ENCODE measurements at places on chromosomes 16 and 17.

GRCh38 chr17:49247944-49248343 is 17.4 kb upstream of the PHOSPHO1 start:
- no peak for DNase-seq

- no peak for DNase-seq
These were observed 356 bp downstream of the TUBD1 start for GRCh38 chr17:59892251-59892923.

GRCh38 chr17:77006971-77007649 is 133.7 kb upstream of the SEC14L1 start:
- DNase-seq: no peak

DNA sequence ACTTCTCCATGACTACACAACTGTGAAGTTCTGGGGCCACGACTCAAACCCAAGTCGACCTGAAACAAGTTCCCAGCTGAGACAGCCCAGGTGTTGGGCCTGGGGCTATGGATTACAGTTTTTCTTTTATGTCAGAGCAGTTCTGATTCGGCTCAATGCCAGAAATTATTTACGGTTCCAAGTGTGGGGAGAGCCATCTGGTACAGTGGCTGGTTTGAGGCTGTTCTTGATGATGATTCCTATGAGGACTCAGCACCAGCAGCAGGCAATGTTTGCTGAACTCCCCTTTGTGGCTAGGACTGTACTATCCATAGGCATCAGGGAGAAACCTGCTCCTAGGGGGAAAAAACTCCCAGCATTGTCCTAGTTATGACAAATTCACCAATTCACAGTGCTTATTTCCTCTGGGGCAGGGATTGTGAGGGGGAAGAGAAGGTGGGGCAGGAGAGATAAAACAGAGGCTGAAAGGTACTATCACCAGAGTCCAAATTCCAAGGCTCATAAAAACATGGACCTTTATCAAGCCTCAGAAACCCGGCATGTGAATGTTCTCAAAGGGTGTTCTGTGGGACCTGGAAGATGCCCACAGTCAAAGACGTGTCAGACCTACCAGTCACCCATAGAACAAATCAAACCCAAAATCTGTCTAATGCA is 18.2 kb upstream of the CMTM4 start:
- no peak for DNase-seq

- no peak for DNase-seq
These were observed 16.2 kb upstream of the TNRC6C start for GRCh38 chr17:77942112-77942988.

DNA sequence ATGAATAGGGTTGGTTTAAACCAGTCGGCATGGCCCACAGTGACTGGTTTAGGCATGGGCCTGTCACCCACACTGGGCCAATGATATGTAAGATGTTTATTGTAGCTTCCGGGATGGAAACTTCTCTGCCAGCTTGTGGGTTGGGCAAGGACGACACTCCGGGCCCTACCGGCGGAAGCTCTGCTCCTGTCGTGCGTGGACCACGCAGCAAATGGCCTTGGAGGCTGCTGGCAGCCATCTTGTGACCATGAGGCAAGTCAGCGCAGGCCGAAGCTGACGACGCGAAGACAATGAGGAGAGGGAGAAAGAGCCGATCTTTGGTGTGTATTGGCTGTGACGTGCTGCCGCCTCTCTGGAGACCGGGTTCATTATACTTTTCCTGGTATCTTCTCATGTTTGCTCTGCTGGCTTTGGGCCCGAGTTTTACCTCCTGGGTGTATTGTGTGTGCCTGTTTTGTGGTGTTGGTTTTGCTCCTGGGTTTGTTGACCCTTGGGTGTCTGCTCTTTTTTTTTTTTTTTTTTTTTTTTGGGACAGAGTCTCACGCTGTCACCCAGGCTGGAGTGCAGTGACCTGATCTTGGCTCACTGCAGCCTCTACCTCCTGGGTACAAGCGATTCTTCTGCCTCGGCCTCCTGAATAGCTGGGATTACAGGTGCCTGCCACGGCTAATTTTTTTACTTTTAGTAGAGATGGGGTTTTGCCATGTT is 15.4 kb downstream of the SLC25A10 start:
- DNase-seq: no peak

DNA sequence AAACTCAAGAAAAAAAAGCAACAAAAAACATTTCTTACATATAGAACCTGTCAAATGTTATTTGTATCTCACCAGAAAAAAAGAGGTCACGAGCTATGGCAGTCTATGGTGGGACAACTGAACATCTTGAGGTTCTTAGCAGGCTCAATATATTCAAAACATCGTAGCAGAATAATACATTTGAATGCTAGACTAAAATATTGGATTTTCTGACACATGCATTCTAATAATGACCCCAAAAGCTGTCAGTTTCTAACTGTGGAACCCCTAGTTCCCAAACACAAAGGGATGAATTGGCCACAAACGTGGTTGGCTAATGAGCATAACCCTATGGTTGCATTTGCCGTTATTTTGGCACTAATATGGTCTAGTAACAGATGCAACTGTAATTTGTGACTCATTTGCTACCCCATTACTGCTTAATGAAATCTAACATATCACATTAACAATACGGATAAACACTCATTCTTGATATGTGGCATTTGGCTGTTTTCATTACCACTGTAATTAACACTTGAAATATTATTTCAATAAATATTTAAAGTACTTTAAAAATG is 81.2 kb downstream of the TOX3 start:
- DNase-seq: no peak

DNA sequence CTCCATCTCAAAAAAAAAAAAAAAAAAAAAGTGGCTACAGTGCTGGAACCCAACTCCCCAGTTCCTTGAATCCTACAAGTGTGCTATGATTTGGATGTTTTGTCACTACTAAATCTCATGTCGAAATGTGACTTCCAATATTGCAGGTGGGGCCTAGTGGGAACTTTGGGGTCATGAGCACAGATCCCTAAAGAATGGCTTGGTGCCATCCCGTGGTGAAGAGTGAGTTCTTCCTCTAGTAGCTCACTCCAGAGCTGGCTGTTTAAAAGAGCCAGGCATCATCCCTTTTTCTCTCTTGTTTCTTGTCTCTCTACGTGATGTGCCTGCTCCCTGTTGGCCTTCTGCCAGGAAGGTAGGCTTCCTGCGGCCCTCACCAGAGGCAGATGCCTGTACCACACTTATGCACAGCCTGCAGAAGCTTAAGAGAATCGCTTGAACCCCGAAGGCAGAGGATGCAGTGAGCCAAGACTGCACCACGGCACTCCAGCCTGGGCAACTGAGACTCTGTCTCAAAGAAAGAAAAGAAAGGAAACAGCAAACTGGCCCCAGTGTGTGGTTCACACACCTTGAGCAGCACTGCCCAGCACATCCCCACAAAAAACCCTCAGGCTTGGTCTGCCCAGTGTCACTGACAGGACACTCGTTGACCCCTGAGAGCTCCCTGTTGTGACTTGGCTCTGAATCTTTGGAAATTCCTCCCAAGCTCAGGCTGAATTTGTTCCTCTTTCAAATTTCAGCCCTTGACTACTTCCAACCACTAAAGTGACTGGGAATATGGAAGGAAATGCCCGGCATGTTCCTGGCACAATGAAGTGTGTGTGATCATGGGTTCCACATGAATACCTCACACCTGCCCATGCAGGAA is 3.1 kb downstream of the MT1E start:
- no peak for DNase-seq

- DNase-seq: no peak
These were observed 34.7 kb downstream of the VAT1L start for GRCh38 chr16:77823067-77823466.

DNA sequence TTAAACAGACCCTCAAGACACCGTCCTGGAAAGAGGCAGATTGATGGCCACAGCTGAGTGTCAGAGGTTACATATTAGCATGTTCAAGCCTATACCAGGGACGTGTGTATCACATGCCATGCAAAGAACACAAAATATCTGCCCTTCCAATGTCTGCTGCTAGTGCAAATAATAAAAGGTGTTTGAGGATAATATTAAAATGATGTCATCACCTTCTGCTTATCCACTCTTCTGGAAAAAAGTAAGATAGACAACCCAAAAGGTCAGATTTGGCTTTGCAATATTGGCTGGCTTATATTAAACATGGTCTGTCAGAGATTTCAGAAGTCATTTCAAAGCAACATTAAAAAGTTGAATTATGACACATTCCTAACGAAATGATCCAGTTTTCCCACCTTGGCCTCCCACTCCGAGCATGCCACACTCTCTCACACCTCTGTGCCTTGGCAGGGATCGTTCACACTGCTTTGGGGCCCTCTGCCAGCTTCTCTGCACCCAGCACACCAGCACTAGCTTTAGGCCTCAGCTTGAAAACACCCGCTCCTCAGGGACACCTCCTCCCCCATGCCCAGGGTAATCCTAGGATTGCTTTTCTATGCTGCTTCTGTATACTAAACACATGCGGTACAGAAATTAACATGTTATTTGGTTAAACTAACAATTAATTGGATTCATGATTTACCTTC is 248.2 kb downstream of the NTN1 start:
- no peak for DNase-seq

- no peak for DNase-seq
These were observed 18.2 kb downstream of the RBFOX1 start for GRCh38 chr16:7350806-7351205.

GRCh38 chr17:28093999-28094716 is 51.7 kb downstream of the NLK start:
- DNase-seq: no peak

DNA sequence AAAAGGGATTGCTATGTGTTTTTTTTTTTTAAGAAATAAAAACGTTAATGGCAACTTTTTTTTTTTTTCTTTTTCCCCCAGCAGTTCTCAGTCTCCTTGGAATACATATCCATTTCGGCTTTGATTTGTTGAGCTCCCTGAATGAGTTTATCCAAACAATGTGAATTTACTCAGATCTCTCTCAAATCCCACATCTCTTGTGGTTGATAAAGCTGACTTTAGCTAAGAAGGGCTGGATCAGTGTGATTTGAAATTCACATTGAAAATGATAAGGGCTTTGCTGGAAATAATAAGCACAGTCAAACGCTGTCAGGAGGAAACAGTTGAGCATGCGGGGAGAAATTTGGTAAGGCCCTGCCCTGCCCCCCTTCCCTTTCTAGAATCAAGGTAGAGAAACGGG is 74.1 kb upstream of the IRX3 start:
- no peak for DNase-seq

- DNase-seq: no peak
These were observed 15.7 kb upstream of the DHX8 start for GRCh38 chr17:43467981-43468581.

- no peak for DNase-seq
These were observed 27.9 kb upstream of the TNRC6A start for GRCh38 chr16:24701521-24701951.

GRCh38 chr16:35598696-35599332 is 2139.4 kb downstream of the TP53TG3F start:
- no peak for DNase-seq

GRCh38 chr16:51051671-51052070 is 99.4 kb downstream of the SALL1 start:
- DNase-seq: no peak

DNA sequence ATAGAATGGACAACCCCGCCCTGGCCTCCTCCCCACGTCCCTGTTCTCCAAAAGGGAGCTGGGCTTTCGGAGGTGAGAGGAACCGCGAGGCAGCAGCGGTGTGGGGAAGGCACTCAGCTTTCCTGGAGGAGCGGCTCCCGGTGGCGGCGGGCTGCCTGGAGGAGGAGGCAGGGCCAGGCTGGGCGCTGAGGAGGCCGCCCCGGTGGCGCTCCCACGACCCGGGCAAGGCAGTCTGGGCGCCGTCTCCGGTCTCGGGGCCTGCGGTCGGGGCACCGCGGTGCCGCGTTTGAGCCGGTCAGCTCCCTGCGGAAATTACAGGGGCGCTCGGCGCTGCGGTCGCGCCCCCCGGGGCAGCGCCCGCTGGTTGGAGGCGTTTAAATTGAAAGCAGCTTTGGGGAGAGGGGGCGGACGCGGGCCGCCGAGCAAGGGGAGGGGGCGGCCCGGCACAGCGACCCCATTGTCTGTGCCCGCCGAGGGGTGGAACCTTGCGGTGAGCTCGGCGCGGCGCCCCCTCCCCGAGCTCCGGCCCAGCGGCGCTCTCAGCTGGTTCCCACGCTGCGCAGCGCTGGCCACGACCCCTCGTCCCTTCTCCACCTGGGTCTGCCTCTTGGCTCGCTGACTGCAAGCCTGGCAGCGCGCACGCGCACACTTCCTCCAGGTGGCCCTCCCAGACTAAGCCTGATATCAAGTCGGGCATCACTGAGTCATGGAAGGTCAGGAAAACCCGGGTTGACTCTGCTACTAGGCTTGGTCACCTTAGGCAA is 58.7 kb upstream of the DLX4 start:
- peak; percentile 12 for DNase-seq

- DNase-seq: no peak
These were observed 17.5 kb downstream of the RHOT1 start for GRCh38 chr17:32159586-32160438.

GRCh38 chr16:55242667-55243066 is 81.3 kb upstream of the IRX6 start:
- no peak for DNase-seq
